Skin of body (tissue), 3 donors: ENCODE measurements at places on chromosomes 4 and X.

GRCh38 chrX:49910344-49910743 is 12.1 kb upstream of the CLCN5 start:
- DNase-seq: no peak

DNA sequence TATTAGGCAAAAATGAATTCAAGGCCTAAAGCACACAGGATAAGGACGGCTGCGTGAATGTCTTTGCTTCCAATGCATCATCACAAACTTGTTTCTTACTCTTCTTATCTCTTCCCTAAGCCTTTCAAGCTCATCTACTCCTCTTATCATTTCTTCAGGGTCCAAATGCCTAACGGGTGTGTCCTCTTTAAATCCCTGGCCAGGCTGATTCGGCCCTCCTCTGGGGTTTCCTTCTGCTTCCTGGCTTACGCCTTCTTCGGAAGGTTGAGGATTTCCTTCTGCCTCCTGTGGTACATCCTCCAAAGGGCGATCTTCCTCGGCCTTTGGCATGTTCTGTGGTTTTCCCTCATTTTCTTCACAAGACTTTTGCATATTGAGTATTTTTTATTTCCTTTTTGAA is 1.3 kb downstream of the TCEAL8 start:
- no peak for DNase-seq

DNA sequence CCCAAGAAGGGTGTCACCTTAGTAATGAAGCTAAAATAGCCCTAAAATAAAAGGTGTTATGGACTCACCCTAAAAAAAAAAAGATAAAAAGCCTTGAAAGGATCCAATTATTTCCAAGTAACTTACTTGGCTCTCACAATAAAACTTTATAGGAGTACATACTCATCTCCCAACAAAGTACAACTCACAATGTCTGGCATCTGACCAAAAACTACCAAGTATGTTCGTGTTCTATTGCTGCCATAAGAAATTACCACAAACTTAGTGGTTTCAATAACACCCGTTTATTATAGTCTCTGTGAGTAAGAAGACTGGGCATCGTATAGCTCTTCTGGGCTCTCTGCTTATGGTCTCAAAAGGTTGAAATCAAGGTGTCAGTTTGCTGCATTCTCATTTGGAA is 51.0 kb downstream of the BEX1 start:
- DNase-seq: no peak

DNA sequence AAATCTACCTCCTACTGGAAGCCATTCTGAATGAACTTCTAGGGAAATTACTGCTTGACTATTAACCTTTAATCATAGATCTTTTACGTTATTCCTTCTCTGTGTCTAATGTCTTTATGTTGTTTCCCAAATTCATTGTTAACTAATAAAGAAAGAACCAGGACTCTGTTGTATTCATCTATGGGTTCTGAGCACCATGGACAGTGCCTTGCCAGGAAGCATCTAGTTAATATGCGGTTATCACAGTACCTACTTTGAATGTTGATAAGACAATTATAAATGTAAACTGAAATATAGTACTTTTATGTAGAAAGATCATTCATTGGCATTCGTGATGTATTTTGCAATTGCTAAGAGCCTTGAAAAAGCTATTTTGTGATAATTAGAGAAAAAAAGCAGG is 23.8 kb downstream of the NWD2 start:
- DNase-seq: no peak

GRCh38 chr4:45408996-45409395 is 682.6 kb upstream of the GNPDA2 start:
- no peak for DNase-seq

DNA sequence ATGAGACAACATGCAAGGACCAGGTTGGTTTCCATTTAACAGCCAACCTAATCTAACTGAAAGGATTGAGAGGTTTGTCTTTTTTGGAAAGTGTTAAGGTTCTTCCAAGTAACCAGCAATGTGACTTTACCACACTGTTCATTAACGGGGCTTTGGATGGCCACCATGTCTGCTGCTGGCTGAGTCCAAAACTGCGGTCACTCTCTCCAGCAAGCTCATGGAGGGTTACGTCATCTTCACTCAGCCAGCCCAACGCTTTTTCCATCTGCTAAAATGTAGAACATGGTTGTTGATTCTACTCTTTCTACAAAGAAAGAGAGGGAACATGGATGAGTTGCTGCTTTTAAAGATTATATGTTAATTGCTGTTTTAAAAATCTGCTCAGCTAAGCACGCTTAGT is 11.0 kb downstream of the PKD2 start:
- DNase-seq: no peak

DNA sequence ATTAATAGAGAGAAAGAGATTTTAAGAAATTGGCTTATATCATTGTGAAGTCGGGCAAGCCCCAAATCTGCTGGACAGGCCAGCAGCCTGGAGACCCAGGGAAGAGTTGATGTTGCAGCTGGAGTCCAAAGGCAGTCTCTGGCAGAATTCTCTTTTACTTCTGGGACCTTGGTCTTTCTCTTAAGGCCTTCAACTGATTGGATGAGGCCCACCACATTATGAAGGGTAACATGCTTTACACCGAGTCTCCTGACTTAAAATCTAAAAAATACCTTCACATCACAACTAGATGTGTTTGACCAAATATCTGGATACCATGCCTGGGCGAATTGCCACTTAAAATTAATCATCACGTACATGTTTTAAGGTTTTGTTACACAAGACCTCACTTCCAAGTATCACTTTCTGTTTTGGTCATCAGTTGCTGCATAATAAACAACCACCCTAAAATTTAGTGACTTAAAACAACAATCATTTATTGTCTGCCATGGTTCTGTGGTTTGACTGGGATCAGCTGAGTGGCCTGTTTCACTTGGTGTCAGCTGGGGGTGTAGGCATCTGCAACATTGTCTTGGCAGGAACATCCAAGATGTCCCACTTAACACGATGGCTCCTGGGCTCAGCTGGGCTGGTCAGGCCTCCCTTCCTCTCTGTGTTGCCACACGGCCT is 3.4 kb downstream of the CD38 start:
- DNase-seq: no peak

GRCh38 chr4:182869697-182870096 is 47.5 kb downstream of the DCTD start:
- DNase-seq: no peak

DNA sequence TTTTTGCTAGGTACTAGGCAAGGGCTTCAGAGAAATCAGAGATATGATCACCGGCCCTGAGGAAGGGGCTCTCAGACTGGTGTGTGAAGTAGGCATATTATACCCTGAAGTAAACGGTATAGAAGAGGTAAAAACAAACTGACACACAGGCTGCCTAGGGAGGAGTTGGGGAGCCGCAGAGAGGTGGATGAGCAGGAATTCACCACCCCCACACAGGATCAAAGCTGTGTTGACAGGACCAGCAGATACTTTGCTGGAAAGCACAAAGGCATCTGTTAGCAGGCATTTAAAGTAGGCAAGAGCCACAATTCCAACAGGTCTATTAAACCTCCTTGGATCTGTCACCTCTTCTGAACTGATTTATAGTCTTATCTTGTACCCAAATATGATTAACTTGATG is 71.8 kb upstream of the GPR34 start:
- DNase-seq: no peak

DNA sequence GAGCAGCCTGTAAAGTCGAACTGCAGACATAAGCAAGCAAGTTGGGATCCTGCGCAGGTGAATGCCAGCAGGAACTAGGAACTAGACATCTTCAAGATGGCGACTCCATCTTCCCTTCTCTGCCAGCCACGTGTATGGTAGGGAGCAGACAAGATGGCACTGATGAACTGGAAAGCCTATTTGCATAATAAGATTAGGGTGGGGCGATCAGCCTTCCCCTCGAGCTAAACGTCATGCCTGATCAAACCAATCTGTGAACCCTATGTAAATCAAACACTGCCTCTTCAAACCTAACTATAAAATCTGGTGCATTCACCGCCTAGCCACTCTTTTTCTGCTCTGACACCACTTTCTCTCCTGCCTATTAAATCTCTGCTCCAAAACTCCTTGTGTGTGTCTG is 28.1 kb upstream of the LGI2 start:
- no peak for DNase-seq

DNA sequence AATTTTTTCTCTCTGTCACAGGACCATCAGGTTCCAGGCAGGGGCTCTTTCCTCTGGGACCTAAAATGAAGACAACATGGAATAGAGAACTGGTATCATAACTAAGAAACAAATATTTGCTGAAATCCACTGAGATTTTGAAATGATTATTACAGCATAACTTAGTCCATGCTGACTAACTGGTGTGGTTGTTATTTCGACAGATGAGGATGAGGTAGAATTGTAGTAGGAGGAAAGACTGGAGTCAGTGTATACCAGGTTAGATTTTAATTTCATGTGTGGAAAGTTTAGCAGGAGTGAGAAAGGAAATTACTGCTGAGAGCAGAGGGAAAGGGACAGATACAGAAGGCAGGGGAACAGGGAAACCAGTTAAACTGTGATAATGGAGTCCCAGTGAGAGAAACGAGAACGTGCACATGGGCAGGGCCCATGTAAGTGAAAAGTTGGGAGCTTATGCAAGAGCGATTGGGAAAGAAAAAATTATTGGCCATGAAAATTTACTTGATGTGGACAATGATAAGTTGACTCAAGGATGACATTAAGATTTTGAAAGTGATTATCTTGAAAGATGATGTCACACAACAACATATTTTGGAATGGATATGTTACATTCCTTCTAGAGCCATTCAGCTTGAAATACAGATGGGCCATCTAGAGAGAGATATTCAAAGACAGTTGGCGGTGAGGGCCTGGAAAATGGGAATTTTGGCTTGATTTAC is 98.7 kb upstream of the DDIT4L start:
- DNase-seq: no peak

DNA sequence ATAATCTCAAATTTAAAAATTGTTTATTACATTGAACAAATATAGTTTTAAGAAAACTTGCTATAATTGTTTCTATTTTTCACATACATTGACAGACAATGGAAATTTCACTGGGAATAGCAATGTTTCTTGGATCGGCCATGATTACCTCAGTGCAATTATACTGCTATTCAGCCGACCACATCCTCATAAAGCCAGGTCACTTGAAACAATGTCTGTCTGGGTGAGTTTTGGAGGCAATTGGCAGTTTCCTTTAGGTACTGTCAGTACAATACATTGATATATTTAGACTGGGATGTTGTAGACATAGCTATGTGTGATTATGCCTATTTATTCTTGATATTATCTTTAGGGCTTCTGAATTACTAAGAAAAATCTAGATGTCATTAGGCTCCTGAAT is 89.5 kb upstream of the VEGFC start:
- no peak for DNase-seq

DNA sequence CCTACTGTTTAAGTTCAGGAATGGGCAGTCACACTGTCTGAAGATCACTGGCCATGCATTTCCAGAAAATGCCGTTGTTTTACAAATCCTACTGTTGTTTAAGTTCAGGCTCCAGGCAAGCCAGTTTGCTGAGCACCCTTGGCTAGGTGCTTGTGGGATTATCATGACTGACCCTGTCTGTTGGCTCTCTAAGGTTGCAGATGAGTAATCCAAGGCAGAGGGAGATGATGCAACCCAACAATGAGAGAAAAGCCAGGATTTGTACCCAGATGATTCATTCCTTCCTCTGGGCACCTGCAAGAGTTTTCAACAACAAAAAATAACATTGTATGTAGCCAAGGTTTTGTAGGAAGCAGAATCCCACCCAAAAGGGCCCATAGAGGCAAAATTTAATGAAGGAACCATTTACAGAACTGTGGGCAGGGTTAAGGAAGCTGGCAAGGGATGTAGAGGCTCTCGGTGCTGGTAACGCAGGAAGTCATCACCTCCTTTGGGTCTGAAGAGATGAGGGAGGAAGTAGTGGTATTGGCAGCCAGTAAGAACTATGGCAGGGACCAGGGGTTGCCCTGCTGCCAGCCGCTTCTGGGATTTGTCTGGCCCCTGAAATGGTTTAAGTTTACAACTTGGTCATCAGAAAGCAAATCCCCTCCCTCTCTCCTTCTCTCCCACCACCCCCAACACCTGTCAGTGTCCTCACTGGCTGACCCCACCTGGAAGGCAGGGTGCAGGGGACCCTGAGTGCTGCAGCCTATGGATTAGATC is 54.8 kb downstream of the MSX1 start:
- no peak for DNase-seq

- DNase-seq: no peak
These were observed 5.2 kb downstream of the CXCL1 start for GRCh38 chr4:73874386-73874785.

DNA sequence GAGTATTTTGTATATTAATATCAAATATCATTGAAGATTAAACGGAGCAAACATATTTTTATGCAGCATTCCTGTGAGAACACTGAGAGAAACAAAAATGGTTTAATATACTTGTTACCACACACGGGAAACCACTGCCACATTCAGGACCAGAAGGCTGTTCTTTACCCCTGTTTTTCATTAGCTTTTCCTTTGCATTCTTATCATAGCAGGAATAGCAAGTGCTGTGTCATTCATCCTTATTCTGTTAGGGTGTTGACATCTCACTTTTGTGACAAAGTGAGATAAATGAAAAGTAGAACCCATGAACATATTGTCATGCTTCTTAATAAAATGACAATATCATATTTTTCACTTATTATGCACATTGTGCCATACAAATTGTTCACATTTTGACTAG is 212.4 kb upstream of the NDST4 start:
- no peak for DNase-seq

- DNase-seq: no peak
These were observed 27.8 kb downstream of the ELF4 start for GRCh38 chrX:130082244-130083106.

DNA sequence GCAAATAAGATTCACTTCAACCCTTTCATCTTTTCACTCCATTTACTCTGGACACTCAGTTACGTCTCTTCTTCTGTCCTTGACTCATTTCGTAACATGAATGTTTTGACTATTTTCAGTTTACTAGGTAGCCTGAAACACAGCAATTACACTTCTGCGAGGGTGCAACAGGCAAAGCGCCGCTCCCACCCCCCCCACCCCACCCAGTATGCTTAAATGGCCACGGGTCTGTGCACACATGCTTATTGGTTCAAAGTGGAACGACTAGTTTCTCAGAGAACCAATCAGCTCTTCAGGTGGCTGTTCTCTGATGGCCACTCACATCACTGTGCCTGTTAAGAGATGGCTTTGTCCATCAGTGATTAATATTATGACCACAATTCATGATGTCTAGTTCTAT is 3.5 kb downstream of the BEND4 start:
- no peak for DNase-seq

DNA sequence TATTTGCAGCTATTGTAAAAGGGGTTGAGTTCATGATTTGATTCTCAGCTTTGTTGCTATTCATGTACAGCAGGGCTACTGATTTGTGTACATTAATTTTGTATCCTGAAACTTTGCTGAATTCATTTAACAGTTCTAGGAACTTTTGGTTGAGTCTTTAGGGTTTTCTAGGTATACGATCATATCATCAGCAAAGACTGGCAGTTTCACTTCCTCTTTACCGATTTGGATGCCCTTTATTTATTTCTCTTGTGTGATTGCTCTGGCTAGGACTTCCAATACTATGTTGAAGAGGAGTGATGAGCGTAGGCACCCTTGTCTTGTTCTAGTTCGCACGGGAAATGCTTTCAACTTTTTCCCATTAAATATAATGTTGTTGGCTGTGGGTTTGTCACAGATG is 48.1 kb downstream of the NPY1R start:
- no peak for DNase-seq

GRCh38 chr4:3747581-3747904 is 18.6 kb upstream of the ADRA2C start:
- DNase-seq: no peak
